GM10248 (cell line): ENCODE measurements at places on chromosomes 1 and 21.

DNA sequence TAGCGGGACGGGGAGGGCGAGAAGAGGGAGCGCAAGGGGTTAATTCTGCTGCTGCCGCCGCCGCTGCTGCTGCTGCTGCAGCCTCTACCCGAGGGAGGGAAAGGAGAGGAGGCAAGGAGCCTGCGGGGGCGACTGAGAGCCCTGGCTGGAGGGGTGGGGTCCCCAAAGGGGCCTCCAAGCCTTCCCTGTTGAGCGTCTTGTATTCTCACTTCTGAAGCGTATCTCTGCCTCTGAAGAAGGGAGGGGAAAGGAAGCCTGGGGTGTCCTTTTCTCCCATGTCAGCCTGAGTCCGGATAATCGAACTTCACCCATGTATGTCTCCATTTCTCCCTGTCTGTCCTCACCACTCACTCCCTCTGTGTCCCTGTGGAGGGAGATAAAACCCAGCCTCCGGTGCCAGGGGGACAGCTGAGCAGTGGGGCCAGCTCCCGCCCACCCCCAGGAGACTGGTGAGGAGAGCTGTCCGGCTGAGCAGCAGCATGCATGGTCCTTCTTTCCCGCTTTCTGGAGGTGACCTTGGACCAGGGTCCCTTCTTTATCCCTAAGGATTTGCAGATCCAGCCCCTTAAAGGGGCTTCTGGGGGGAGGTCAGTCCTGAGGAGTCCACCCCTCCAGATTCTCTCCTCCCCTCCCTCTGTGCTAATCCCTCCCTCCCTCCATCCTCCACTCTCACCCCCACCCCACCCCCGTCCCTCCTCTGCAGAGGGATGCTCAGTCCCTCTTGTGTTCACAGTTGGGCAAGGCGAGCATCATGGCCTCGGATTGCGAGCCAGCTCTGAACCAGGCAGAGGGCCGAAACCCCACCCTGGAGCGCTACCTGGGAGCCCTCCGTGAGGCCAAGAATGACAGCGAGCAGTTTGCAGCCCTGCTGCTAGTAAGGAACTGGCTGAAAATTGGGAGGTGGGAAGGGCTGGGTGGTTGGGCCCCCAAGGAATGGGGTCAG lies 1.0 kb downstream of the NCDN start:
- no peak for DNase-seq

GRCh38 chr1:19101244-19101643 lies 108.8 kb downstream of the UBR4 start:
- no peak for DNase-seq

DNA sequence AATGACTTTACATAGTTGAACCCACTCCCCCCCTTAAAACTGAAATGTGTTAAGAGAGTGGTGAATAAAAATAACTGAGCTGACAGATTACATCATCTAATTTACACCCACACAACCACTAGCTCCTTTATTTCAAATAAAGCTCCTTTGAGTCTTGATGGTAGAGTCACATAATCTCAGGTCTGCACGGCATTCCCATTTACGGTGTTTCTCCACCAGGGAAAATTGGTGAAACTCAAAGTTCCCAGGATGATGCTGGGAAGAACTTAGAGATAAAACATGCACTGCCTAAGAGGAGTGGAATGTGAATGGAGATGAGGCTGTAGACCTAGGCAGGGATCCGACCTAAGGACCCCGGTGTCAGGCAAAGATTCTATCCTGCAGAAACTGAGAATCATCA lies 727.8 kb upstream of the ADAMTS5 start:
- no peak for DNase-seq

GRCh38 chr1:176785056-176785455 lies 322.1 kb downstream of the PAPPA2 start:
- no peak for DNase-seq

- no peak for DNase-seq
These were observed 1.2 kb upstream of the DHCR24 start for GRCh38 chr1:54888080-54888733.
